ENCODE measurements at places on chromosomes 4 and X.

GRCh38 chrX:119041175-119041574, 31.6 kb upstream of the CT47C1 start:
- DNase-seq: peak; percentile 3

GRCh38 chr4:16159286-16159685, 67.0 kb downstream of the TAPT1 start:
- DNase-seq: no peak

GRCh38 chr4:74117024-74117534, 18.1 kb upstream of the CXCL2 start:
- no peak for DNase-seq

- DNase-seq: no peak
Measured at GRCh38 chr4:170978990-170979389, 834.2 kb upstream of the GALNTL6 start.

DNA sequence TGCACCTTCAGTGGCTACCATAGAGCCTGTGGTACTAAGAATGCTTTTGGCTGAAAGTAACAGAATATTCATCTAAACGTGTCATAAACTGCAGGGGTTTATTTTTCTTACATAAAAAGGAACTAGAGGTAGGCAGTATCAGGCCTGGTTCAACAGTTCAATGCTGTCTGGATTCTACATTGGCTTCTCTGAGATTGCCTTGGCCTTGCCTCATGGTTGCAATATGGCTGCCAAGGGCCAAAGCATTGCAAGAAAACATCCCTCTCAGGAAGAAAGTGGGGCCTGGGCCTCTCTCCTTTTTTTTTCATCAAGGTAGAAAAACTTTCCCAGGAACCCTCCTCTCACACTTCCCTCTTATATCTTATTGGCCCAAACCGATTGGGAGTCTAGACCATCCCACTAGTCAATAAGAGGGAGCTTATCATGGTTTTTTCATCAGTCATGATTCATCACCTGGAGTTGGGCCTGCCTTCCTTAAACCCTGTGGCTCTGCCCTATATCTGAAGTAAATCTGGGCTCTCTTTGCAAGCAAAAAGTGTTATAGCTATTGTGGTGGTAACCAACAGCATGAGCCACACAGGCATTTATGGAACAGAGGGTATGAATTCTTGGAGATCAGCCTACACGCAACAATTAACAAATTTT, 1.8 kb upstream of the DOCK11 start:
- no peak for DNase-seq

GRCh38 chrX:48606091-48606490, 8.8 kb downstream of the WDR13 start:
- no peak for DNase-seq

GRCh38 chr4:102683881-102684609, 76.7 kb downstream of the MANBA start:
- no peak for DNase-seq

- no peak for DNase-seq
Measured at GRCh38 chr4:966266-967112, 6.9 kb downstream of the DGKQ start.
